ENCODE measurements at places on chromosomes 2 and 18. TPM values are rescaled to one million over a fixed set of nuclear protein-coding genes. Genes with fewer than 3 reads are reported as not detected.

The TGFA gene
- 1.7 TPM for total RNA-seq

The ACMSD gene
- not detected for total RNA-seq

The C1GALT1C1L gene
- total RNA-seq: 0.30 TPM

The DNAH7 gene
- 0.53 TPM for total RNA-seq

The CCDC85A gene
- 2.8 TPM for total RNA-seq

The CRYBA2 gene
- total RNA-seq: not detected

The PIKFYVE gene
- total RNA-seq: 19.0 TPM

The SNRNP27 gene
- total RNA-seq: 15.1 TPM

The AGXT gene
- total RNA-seq: not detected

The CAPN14 gene
- total RNA-seq: 0.12 TPM

The TEKT4 gene
- total RNA-seq: not detected

The ZNF519 gene
- 5.3 TPM for total RNA-seq

The DNAH6 gene
- total RNA-seq: not detected

The CDCA7 gene
- total RNA-seq: 0.23 TPM

The PRSS56 gene
- total RNA-seq: not detected

The RGPD3 gene
- total RNA-seq: under 0.01 TPM

The MEP1B gene
- 0.12 TPM for total RNA-seq

The GATA6 gene
- total RNA-seq: 51.6 TPM

The REG1B gene
- total RNA-seq: not detected

The CNGA3 gene
- total RNA-seq: under 0.01 TPM

The TMEM247 gene
- total RNA-seq: not detected

The TLX2 gene
- total RNA-seq: not detected

The UPP2 gene
- not detected for total RNA-seq

The GREB1L gene
- 0.23 TPM for total RNA-seq

The DSG3 gene
- total RNA-seq: 0.23 TPM

The PPP1R1C gene
- total RNA-seq: 0.38 TPM

The GALM gene
- total RNA-seq: 14.4 TPM

The NAT8 gene
- total RNA-seq: not detected

The TNS1 gene
- 103 TPM for total RNA-seq

The COL4A4 gene
- total RNA-seq: 6.8 TPM

The COL4A3 gene
- total RNA-seq: 8.3 TPM

The FKBP7 gene
- total RNA-seq: 51.4 TPM

The PRKRA gene
- total RNA-seq: 33.7 TPM

The MAB21L4 gene
- total RNA-seq: not detected

The LYPD1 gene
- total RNA-seq: 256 TPM
